ENCODE measurements at places on chromosomes 7 and 10.

DNA sequence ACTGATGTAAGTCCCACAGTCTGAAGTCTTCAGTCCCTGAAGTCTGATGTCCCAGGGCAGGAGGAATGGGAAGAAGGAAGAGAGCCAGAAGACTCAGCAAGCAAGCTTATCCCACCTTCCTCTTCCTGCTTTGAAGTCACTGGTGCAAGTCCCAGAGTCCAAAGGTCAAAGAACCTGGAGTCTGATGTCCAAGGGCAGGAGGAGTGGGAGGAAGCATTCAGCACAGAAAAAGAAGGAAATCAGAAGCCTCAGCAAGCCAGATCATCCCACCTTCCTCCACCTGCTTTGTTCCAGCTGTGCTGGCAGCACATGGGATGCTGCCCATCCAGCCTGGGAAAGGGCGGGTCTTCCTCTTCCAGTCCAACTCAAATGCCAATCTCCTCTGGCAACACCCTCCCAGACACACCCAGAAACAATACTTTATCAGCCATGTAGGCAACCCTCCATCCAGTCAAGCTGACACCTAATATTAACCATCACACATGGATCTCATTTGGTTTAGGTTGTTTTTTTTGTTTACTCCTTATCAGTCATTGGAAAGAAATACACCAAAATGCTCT lies 50.9 kb downstream of the ADAM12 start:
- DNase-seq, result no peak

- DNase-seq, result no peak
Measured at GRCh38 chr10:71846816-71847215, 4.2 kb downstream of the PSAP start.

GRCh38 chr7:47669178-47669891 lies 87.4 kb upstream of the TNS3 start:
- no peak for DNase-seq

DNA sequence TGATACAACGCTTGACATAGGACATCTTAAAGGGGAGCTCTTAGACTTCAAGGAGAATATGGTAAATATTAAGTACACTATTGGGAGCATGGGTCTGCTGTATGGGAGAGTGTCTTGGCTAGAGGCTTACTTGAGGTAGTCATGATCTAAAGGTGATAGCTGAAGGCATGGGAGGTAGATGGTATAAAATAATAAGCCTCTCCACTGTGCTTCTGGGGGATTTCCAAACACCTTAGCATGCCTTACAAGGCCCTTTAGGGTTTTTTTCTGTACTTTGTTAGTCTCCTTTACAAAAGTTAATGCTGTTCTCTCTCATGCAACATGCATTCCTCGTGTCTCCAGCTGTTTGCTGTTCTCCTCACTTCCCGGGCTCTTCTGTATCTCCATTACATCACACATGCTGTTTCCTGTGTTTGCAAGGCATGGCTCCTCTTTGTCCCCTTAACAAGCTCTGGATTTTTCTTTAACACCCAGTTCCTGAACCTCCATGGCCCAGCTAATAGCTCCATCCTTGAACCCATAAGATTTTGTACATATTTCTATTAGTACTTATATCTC lies 449.7 kb downstream of the AUTS2 start:
- DNase-seq, result no peak

Data from cortex of kidney (tissue), 1 donor.